ENCODE measurements at places on chromosomes 7 and 10.

GRCh38 chr7:35802102-35802466, 1.2 kb downstream of the SEPTIN7 start:
- no peak for DNase-seq

DNA sequence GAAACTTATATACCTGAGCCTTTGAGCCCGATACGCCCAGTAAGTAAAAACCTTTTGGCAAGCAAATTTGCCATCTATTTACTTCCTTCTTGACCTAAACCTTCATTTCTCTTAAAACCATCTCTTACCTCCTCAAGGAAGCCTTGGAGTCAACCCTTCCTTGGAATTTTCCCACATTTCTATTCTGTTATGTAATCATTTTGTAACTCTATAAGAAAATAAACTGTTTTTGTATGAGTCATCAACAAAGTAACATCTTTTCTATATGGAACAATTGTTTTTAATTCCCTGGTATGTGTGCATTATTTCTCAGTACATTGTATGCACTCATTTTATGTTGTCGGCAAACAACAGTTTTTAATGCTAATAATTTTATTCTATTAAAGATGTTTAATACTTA, 162.0 kb downstream of the TEX36 start:
- no peak for DNase-seq

GRCh38 chr10:3197348-3198003, 24.9 kb upstream of the PITRM1 start:
- DNase-seq, result peak; percentile 91

GRCh38 chr10:49602380-49603023, 7.6 kb upstream of the SLC18A3 start:
- DNase-seq, result no peak

DNA sequence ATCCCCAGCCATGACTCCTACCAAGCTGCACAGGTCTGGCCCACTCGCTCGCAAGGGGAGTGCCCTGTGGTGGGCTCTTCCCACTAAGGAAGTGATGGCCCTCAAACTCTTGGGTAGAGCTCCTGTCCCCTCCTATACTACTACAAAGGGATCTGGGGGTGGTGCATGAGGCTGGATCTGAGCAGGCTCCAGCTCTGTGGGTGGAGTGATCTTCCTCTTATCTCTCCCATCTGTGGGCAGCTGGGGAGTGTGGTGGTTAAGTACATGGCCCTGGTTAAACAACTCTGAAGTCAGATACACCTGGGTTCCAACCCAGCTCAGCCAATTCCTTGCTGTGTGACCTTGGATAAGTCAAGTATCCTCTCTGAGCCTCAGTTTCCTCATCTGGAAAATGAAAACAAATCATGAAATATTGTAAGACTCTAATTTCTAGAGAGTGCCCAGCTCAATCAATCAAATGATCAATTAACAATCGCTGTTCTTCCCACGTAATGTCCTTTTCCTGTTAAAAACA, 17.4 kb downstream of the DDIT4 start:
- DNase-seq, result peak; percentile 76

- no peak for DNase-seq
Measured at GRCh38 chr7:149696280-149696679, 77.1 kb downstream of the ZNF467 start.

GRCh38 chr10:47376522-47377220, 7.4 kb downstream of the ZNF488 start:
- DNase-seq, result peak; percentile 56

- peak; percentile 42 for DNase-seq
Measured at GRCh38 chr7:157457355-157458253, 120.8 kb downstream of the DNAJB6 start.

- no peak for DNase-seq
Measured at GRCh38 chr10:15084502-15084922, 4.1 kb downstream of the ACBD7 start.

DNA sequence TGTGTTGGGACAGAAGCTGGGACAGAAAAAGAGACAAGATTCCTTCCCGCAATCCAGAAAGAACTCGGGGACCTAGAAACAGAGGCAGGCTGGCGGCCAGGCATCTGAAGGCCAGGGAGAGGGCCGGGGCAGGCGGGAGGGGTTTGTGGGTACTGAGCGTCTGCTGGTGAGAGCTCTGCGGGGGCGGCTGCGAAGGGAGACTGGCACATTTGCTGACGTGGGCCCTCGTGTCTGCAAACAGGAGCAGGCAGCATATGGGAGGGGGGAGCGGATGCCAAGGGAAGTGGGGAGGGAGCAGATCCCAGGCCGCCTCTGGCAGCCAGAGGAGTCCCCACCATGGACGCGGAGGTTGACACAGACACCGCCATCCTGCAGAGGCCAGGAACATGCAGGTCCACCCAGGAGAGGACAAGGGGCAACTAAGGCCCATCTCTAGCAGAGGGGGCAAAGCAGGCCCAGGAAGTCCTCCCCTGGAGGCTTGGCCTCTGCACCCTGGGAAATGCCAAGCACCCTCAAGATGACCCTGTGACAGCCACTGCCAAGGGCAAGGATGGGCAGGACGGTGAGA, 32.2 kb downstream of the KCNH2 start:
- peak; percentile 56 for DNase-seq

DNA sequence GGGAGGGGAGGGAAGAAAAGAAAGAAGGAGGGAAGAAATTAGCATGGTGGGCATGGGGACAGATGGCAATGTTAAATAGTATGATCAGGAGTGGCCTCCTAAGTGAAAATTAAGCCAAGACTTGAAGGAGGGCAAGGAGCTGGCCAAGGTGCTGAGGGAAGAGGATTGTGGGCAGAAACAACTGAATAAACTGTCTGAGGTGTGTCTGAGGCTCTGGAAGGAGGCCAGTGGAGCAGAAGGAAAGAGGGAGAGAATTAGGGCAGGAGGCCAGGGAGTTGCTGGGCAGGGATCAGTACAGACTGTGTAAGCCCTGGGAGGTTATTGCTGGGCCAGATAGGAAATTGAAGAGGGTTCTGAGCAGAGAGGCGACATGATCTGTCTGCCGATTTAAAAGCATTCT, 40.6 kb upstream of the VKORC1L1 start:
- no peak for DNase-seq

GRCh38 chr10:74813381-74814259, 12.8 kb upstream of the KAT6B start:
- DNase-seq, result no peak

DNA sequence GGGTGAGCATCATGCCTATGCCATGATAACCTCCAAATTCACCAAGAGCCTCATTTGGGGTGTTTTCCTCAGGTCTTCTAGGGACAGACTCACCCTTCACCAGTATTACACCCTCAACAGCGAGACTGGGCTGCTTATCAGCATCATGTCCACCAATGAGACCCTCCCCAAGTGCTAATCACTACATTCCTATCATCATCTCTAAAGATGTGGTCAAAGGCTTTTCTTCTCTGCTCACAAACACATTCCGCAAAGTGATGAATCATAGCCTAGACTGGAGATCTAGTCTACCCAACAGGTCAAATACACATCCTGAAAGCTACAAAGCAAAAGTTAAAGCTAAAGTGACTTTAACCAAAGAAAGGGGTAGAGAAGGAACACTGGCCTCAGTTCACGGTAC, 75.3 kb upstream of the C7orf33 start:
- DNase-seq, result no peak

GRCh38 chr10:36994886-36995285, 130.5 kb upstream of the ANKRD30A start:
- DNase-seq, result no peak

- DNase-seq, result no peak
Measured at GRCh38 chr10:16182688-16183087, 254.1 kb upstream of the PTER start.

GRCh38 chr7:122465296-122465695, 160.7 kb upstream of the FEZF1 start:
- no peak for DNase-seq

DNA sequence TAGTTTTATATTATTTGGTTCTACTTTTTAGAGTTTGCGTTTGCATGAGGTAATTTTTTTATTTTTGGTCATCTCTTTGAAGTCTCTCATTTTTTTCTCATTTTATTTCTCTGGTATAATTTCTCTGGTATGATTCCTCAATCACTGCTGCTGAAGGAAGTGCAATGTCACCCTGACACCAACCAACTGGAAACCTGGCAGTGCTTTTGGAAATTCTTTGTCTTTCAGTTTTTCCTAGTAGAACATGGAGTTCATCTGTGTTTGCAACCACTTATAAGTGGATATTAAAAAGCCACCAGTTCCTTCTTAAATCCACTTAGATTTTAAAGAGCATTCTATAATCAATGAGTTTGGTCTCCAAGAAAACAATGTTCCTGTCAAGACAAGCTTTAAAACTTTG, 291.8 kb downstream of the PRKG1 start:
- DNase-seq, result no peak

DNA sequence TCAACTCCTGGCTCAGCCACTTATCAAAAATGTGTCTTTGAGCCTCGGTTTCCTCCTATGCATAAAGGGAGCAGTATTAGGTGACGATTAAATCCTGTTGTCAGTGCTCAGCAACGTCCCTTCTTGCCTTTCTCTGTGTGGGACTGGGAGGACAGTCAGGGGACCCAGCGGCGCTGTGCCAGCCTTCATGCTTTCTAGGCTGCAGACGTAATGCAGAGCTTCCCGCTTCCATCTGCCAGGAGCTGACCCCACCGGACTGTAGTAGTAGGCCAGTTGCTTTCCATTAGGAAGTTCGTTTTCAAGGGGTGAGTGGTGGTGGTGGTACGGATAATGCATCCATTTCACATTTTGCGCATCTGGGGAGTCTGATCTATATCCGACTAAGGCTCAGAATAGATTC, 321.8 kb downstream of the PLXNA4 start:
- no peak for DNase-seq

DNA sequence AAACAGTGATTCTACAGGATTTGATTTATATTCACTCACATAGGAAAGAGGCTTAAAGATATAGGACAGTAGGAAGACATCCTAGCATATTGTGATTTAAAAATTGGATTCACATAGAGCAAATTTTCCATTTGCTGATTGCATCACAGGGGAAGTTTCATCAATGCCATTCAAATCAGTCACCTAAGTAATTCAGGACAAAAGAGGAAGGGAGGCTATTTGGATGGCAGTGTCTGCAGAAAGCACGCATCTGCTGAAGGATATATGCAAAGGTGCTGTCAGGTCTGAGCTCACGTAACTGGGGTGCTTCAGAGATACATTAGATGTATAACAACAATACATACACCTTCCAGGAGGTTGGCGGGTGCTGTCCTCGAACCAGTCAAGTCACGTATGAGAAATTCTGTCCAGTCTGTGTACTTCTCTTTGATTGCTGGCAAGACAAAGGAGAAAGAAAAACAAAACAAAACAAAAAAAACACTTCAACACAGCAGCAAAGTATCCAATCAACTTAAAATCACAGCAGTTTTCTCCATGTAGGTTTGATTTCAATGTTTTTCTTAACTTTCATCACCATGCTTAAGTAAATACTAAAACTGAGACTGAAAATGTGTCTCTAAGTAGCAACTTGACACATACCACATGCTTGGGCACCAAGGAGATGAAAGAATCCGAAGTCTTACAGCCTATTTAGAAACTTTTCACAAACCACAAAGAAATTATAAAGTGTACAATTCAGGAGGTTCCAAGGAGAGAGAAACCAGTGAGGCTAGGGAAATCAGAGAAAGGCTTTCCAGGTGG, 125.1 kb downstream of the SFMBT2 start:
- no peak for DNase-seq

DNA sequence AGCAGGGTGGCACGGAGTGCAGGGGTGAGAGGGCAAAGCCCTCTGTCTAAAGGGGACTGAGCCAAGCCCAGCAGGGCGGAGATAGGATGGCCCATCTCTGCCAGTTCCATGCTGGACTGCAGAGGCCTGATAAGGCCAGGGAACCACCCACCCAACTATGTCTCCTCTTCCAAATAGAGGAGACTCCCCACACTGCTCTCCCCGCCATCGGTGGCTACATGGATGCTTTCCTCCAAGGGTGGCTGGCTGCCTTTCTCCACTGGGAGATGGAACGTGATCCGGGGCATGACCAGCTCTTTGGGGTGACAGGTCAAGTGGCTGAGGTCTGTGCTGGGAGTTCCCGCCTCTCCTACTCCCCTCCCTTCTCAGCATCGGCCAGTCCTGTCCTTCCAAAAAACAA, 58.1 kb upstream of the MXI1 start:
- DNase-seq, result no peak

DNA sequence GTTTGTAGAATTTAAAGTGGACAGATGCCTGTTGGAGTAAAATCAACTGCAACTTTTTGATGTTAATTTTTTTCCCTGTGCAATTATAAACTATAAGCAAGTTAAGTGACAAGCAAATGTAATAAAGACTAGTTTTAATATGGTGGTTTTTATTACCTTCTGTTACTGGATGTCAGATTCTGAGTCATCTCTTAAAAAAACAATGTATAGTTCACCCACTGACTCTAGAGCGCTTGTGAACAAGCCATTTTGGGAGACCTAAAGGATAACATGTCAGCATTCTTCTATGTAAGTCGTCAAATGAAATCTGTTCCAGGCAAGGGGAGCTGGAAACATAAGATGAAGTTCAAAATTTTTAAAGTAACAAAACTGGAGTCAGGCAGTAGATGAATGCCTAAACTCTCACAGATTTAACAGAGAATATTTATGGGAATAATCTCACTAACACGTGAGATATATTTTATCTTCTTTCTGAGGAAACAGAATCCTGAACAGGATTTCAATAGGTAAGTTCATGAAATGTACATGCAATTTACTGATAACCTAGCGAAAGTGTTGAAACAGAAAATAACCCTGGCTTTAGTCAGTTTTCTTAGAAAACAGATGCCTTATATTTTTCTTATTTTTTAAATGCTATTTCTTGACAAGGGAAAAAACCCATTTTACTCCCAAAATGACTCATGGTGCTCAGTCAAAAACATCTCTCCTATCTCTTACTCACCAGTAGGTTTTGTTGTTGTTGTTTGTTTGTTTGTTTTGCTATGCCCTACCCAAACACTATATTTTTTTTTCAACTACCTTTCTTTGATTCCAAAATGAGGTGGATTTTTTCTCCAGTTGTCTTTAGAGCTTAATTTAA, 91.7 kb downstream of the SLC39A12 start:
- no peak for DNase-seq

DNA sequence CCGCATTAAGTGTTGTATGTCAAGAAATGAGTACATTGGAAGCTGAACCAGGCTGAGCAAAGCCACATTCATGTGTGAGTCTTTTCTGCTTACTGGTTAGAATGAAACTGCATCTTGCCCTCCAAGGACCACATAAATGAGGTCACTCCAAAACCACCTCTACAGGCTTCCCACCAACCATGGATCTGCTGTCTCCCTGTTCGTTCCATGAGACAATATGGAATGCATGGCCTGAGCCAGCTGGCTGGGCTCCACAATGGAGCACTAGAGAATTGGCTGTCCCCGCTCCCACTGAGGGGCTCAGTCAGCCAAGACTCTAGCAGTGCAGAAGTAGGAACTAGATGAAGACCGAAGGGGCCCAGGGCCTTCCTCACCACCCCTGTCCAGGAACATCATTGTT, 120.8 kb downstream of the TNS3 start:
- no peak for DNase-seq

- DNase-seq, result no peak
Measured at GRCh38 chr7:14858410-14858809, 44.1 kb downstream of the DGKB start.

GRCh38 chr10:124550293-124551034, 88.8 kb downstream of the LHPP start:
- no peak for DNase-seq

- no peak for DNase-seq
Measured at GRCh38 chr10:92479547-92479946, 94.3 kb downstream of the IDE start.

- DNase-seq, result peak; percentile 87
Measured at GRCh38 chr10:89414146-89414878, at the start of gene IFIT5. IFIT5 (plus strand) TSS chr10:89414568; CDS start chr10:89414799, 231 bp downstream.
